ENCODE measurements at places on chromosomes 11 and 22.

GRCh38 chr11:65781152-65781961, 581 bp upstream of the AP5B1 start:
- no peak for DNase-seq

- DNase-seq: no peak
Observed at GRCh38 chr11:117647872-117648271, 149.1 kb downstream of the DSCAML1 start.

- DNase-seq: peak; percentile 23
Observed at GRCh38 chr11:86672007-86672621, at the start of gene ME3. TSS of gene ME3 (minus strand) at chr11:86672616.

- no peak for DNase-seq
Observed at GRCh38 chr11:117181586-117182550, 3.3 kb downstream of the SIDT2 start.

GRCh38 chr11:130727157-130728119, 188.8 kb downstream of the SNX19 start:
- no peak for DNase-seq
